Stimulated activated CD4-positive, alpha-beta T cell treated with anti-CD3 and anti-CD28 coated beads, Interleukin-2, amount 100 ng/mL, for 4 hours (primary cell): ENCODE measurements at places on chromosomes 3 and 15.

DNA sequence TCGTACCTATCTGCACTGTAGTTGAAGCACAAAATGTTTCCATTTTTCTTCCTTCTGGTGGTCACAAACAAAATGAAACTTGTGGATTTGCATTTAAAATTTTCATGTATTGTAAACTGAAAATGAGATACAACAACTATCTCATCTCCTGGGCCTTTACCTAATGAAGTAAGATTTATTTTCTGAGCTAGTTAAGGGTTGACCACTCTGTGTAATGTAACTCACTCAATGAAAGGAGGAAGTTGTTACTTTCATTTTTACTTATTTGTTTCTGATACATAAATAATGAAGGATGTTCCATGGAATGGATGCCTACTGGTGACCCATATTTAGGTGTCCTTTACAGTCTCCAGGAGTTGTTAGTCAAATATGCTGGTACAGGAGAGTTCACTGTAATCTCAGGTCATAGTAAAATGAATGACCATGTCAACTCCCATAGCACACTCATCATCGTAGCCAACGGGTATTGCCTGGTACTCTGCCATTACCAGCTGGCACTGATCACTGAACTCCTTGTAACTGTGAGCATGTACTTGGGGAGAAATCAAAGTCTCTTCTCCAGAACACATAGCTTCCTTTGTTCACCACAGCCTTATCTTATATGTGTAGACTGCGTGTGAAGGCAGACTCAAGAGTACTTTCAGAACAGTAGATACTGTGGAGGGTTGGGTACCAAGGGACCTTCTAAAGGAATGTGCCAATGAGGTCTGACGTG lies 474.2 kb upstream of the ROBO2 start:
- no peak for DNase-seq

DNA sequence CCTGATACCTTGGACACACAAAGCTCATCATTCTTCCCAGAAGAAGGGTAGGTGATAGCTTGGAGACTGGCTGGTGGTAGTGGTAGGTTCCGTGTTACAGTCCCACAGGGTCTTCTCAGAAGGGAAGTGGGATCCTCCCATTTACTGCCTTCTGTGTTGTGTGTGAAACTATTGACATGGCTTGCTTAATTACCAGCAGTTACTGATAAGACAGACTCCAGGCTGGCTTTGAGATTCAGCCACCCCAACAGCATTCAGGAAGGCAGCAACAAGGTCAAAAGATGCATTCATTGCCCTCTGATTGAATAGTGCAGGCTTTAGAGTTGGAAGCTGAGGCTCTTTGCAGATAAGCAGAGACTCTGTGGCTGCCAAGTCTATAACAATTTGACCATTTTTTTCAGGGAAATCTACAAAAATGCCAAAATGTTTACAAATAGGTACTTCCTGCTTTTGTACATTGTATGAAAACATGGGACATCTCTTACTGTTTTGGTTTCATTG lies 7.7 kb downstream of the ARNT2 start:
- DNase-seq = no peak

DNA sequence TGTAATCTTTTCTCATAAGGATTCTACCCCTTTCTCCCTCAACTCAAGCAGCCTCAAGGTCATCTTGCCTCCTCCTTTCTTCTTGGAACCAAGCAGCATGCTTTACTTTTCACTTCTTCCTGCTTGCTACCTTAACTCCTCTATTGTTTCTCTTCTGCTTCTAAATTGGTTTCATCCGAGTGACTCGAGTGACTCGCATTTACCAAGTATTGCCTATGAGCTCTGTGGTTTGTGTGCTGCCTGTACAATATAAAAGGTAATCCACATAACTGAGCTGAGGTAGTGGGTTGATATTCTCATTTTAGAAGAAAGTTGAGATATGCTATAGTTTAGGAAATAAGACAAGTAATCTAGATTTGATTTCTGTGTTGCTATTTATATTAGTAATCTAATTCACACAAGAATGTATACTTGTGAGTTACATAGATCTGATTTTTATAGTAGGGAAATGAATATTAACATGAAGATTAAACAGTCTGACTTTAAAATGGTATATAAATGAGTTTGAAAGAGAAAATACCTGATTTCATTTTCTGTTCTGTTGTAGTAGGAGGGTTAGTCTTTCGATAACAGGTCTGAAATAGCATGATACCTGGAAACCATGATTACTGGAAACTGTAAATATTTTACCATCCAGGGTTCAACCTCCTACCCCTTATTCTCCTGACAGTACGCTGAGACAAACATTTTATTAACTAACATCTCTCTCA lies 5.5 kb downstream of the HHLA2 start:
- no peak for DNase-seq

- DNase-seq = no peak
These were observed 4.4 kb upstream of the FOXP1 start for GRCh38 chr3:71587958-71588357.

DNA sequence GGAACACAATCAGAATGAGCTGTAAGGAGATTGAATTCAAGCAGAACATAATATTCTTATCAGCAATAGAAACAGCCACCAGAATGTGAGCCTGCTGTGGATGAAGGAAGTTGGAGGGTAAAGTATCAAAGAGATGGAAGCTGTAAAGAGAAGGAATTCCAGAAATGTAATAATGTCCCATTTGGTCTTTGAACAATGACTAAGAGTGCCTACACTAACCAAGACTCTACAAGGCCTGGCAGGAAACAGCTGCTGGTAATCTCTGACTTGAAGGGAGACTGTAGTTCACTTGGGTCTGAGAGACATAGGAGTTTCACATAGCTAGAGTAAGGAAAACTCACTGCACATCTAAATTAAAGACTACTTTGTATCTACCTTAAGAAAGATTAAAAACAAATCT lies 1176.0 kb upstream of the ALCAM start:
- no peak for DNase-seq

GRCh38 chr15:92421976-92422375 lies 28.3 kb downstream of the ST8SIA2 start:
- no peak for DNase-seq

DNA sequence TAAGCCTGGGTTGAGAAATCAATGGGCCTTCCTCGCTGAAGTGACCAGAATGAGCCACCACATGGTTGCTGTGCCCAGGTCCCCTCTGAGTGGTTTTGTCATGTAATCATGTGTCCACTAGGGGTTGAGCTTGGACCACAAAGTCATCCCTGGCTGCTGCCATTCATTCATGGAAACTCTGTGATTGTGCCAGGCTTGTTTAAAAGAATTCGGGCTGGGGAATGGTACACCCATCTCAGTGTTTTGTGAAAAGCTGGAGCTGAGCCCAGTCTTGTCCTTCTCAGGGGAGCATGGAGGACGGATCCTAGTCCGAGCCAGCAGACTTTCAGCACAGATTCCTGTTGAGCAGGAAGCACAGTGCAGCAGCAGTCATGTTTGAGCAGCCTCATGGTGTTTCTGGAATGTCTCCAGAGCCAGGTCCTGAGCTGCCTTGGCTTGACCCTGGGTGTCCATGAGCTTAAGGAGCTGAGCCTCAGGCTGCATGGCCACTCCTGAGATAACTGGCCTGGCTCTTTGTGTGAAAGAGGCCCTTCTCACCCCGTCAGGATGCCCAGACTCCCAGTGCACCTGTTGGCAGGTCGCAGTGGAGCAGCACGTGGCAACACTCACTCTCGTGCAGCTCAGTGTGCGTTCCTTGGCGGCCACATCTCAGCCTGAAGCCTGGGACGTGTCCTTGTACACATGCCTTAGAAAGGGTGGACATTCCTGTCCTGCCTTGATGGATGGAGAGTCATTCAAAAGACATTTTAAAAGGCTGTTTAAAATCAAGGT lies 260.3 kb upstream of the TPM1 start:
- DNase-seq = no peak

DNA sequence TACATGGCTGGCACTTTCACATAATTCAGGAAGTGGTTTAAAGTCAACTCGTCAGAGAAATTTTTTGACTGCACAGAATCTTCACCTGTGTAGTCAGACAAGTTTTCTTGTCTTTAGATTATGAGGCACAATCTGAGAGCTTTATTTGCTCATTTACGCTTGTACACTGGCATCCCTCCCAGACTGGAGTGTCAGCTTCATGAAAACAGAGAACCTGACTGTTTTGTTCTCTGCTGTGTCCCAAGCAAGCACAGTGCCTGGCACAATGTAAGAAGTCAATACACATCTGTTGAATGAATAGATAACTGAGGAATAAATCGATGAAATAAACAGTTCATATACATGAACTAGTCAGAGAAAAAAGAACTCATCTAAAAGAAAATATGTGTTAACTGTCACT lies 846.1 kb upstream of the CFAP20DC start:
- DNase-seq = no peak

DNA sequence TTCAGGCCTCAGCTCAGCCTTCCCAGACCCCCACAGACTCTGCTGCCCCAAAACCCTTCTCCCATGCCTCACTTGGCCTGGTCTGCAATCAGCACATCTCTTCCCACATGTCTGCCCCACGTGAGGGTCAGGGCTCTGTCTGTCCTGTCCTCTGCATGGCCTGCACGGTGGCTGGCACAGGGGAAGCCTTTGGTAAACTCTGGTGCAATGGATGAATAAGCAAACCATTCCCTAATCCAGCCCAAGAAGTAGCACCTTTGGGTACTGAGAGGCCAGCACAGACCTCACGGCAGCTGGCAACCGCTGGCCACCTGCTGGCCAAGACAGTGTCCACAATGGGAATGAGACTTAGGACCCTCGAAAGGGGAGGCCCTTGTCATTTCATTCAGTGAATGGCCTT lies 27.7 kb downstream of the ABTB1 start:
- DNase-seq = no peak

DNA sequence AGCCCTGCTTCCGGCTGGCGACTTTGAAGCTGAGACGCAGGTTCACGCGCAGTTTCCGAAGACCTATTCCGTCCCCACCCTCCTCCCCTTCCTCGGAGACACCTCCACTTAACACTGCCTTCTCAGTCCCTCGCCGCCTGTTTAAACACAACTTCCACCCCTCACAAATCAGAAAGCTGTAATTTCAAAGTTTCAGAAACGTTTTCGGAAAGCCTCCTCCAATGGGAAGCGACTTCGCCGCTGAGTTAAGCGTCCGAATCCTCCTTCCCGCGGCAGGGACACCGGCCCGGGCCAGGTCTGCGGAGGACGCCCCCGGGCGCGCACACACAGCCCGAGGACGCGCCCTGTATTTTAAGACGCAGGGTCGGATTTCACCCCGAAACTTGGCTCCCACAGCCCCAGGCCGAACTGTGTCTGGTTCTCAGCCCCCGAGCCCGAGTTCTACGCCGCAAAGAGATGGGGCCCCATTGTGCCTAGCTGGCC lies 559 bp upstream of the LRRN1 start:
- DNase-seq = no peak

DNA sequence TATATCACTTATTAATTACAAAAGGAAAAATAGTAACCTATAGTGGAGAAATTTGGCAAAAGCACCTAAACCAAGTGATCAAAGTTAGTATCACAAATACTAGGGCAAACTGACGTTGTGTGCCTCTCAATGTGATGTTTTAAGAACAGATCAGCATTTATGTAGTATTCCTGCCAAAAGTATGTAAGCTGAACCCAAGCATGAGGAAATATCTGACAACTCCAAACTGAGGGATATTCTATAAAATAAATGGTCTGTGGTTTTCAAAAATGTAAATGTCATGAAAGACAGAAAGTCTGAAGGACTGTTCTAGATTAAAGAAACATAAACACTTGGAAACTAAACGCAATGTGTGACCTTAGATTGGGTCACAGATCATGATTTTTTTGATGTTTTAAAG lies 34.3 kb upstream of the PIK3CA start:
- DNase-seq = no peak

DNA sequence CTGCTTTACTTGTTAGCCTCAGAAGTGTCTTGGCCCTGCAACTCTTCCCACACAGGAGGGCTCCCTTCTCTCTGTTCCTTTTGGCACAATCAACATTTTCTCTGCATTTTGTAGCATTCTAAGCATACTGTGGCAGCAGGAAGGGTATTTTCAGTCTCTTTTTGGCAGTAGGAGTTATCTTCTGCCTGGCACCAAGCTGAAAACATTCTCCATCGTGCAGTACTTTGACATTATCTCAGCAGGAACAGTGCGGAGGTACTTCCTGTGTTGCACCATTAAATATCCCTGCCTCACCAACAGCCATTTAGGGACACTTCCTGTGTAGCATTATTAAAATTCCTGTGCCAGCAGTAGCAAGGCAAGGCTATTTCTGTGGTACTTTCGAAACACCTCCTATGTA lies 233.2 kb upstream of the SEMA6D start:
- no peak for DNase-seq

DNA sequence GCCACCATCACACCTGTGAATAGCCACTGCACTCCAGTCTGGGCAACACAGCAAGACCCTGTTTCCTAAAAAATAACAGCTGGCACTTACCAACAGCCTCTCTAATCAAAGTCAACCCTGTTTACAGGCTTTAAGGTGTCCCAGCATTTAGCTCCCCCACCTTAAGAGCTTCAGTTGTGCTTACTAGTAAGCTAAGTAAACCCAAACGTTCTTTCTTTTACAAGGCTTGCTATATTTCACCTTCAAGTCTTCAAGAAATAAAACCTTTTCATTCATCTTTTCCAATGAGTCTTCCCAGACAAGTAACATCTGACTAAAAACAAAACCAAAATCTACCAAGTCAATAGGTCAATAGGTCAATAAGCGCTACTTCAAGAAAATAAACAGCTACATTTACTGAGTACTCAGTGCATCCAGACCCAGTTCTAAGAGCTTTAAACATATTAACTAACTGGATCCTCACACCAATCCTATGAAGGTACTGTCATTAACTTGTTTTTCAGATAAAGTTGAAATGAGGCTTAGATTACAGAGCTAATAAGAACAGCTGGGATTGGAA lies 62.4 kb downstream of the PBRM1 start:
- no peak for DNase-seq

DNA sequence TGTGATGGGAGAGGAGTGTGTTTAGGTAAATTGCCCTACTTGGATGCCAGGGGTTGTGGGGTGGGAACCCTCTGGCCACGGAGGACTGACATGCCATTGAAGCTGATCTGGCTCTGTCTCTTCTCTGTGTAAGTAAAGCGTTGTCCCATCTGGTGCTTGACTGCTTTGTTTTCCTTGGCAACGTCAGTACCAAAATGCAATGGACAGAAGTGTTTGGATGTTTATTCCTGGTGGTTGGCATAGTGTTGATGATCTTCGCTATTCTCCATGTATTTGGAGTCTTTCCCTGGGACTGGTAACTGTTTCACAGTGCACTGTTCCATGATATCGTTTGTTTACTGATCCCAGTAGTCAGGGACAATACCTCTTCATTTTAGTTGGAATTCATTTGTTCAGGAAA lies 130.5 kb upstream of the MCTP2 start:
- DNase-seq = no peak

DNA sequence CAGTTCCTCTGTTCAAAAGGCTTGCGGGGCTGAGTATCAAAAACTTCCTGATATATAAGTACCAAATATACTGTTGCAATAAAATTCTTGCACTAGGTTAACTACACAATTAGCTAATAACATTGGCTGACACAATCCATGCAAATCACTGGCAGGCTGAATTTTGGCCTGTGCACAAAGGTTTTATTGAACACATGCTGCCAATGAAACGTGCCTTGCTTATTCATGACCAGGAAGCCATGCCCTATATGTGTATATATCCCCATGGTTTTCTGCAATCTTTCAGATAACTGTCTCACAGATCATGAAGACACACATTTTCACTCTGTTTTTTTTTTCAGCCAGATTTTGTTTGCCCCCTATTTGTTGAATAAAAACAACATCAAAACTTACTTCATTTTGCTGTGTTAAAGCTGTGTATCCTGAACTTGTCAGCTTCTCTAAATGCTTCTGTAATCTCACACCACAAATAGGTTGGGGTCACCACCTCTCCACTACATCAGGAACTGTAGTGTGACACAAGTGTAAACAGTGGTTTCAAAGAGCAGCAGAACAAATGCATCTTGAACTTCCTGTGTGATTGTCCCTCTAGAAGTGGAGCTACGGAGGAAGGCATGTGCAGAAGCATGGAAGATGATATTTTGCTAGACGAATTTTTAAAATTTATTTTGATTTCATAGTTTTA lies 920.7 kb upstream of the NR2F2 start:
- DNase-seq = no peak
